Stimulated activated CD8-positive, alpha-beta memory T cell treated with anti-CD3 and anti-CD28 coated beads, Interleukin-7, amount 100 ng/mL, for 24 hours (primary cell): ENCODE measurements at places on chromosomes 5 and 9.

DNA sequence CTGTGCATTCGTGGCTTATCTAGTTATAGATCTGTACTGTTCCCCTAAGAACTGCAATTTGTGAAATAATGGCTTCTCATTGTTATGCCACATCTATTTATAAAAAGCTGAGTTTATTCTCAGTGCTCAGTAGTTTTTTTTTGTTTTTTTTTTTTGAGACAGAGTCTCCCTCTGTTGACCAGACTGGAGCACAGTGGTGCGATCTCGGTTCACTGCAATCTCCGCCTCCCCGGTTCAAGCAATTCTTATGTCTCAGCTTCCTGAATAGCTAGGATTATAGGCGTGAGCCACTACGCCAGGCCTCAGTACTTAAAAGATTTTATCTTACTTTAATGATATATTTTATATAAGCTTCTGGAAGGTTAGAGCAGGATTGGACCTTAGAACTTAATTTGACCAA, 19.0 kb downstream of the SEC61B start:
- DNase-seq, result no peak

- DNase-seq, result no peak
Observed at GRCh38 chr9:132946631-132947295, 2.3 kb upstream of the TSC1 start.

- DNase-seq, result no peak
Observed at GRCh38 chr5:108924457-108924961, 176.8 kb downstream of the FER start.

GRCh38 chr9:3125602-3126405, 281.9 kb upstream of the PUM3 start:
- no peak for DNase-seq

DNA sequence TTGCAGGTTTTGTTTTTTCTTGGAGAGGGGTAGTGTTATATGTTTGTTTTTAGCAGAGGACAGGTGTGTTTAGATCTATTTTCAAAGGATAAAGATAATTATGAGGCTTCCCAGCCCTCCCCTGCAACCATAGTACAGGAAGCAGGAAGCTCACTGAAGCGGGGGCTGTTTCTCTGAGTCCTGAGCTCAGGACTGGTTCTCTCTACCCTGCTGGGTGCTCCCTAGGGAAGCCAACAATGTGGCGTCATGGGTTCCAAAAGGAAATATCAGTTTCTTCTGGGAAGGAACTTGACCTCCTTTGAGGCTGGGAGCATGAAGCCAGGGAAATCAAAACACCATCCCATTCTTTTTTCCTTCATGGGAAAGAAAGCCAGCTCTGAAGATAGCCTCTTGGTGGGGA, 62.2 kb downstream of the RAD23B start:
- DNase-seq, result no peak

DNA sequence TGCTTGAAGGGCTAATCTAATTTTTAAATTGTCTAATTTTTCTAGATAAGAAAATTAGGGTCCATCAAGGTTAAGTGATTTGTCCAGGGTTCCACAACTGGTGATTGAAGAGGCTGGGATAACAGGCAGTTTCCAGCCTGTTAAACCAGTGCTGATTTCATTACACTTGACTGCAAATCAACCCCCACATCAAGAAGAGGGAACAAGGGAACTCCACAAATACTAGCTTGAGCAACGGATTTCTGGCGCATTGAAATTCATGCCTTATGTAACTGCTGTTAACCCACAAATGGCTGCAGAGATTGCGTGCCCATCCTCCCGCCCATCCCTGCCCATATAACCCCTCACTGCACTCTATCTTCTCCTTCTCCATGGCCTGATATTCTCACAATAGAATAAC, 10.0 kb downstream of the PLPPR1 start:
- no peak for DNase-seq

- no peak for DNase-seq
Observed at GRCh38 chr9:10700291-10700690, 87.5 kb upstream of the PTPRD start.

- DNase-seq, result peak; percentile 23
Observed at GRCh38 chr5:55037046-55037771, 13.2 kb downstream of the GZMK start.
